GOT3 (cell line): ENCODE measurements at places on chromosomes 6 and 20.

- no peak for DNase-seq
Observed at GRCh38 chr6:29667158-29667557, 10.3 kb downstream of the MOG start.

DNA sequence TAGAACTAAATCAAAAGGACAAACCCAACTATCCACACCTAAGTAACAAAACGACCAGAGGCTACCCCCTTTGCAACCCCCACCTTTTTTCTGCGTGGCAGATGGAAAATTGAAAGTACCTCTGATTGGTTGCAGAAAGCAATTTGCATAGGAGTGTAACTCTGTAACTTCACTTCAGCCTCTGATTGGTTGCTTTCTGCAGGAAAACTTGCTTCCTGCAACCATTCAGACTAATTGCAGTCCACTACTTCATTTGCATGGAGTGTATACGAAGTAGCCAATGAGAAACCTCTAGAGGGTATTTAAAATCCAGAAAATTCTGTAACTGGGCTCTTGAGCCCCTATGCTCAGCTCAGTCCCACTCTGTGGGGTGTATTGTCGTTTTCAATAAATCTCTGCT, 129.1 kb upstream of the OLIG3 start:
- DNase-seq, result no peak

DNA sequence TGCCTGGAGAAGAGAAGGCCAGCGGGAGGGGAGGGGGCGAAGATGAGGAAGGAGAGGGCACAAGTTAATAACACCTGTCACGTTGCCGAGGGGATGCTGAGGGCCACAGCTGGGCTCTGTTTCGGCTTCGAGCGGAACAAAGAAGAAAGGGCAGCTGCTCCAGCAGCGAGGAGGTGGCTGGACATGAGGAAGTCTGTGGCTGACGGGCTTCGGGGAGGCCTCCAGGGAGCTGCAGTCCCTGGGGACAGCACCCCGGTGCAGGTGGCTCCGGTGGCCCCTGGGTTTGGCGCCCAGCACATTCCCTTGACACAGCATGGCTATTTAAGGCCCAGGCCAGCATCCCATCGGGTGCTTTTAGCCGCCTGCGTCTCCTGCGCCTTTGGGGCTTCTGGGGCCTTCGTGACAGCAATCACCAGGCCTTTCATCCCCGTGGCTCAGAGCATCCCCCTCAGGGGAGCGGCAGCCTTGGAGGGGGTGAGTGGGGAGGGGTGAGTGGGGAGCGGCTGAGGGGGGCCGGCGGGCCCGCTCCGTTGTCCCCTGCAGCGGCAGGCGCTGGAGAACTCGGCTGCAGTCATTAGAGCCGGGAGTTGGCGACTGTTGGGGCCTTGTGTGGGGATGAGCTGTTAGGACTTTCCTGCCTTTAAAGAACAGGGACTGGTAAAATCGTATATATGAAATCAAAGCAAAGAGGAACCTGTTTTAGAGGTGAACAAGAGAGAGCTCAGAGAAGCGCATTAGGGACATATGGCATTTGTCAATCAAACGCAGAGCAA, 99.0 kb downstream of the TMEM242 start:
- no peak for DNase-seq

GRCh38 chr6:133630651-133631050, 258.3 kb upstream of the TCF21 start:
- no peak for DNase-seq

- DNase-seq, result peak; percentile 55
Observed at GRCh38 chr20:58790454-58790853, 60.2 kb downstream of the GNAS-AS1 start.

- DNase-seq, result no peak
Observed at GRCh38 chr20:50120935-50121693, 8.2 kb upstream of the UBE2V1 start.

DNA sequence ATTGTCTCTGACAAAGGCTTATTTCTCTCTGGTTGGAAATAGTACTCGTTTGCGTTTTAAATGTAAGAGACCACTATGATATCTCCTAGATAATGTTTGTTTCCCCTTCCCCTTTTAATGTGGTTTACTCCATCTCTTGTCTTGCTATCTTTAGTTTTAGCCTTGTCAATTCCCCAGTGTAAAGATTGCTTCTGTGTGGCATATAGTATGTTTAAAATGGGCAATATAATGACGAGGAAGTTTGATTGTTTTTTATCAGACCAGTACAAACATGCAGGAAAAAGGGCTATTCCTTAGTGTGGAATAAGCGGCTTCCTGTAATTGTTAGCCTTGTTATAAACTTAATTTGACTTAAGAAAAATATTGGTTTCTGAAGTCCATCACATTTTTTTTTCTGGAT, 3.1 kb downstream of the QKI start:
- no peak for DNase-seq

GRCh38 chr6:149079911-149080491, 237.5 kb upstream of the TAB2 start:
- no peak for DNase-seq

DNA sequence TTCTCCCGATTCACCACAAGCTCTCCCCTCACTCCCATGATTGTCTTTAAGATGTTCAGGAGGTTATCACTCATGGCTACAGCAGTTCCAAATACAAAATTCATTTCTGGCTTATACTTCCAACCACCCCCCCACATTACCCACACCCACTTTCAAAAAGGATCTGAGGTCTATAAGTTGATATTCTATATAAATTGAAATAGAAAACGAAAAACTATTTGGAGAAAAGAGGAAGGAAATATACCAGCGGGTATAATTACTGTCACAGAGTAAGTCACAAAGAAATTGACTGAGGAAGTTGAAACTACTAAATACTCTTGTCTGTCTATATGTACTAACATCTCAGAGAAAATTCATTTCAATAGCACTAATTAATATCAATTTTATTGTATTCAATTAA, 112.7 kb upstream of the TNFAIP3 start:
- no peak for DNase-seq

DNA sequence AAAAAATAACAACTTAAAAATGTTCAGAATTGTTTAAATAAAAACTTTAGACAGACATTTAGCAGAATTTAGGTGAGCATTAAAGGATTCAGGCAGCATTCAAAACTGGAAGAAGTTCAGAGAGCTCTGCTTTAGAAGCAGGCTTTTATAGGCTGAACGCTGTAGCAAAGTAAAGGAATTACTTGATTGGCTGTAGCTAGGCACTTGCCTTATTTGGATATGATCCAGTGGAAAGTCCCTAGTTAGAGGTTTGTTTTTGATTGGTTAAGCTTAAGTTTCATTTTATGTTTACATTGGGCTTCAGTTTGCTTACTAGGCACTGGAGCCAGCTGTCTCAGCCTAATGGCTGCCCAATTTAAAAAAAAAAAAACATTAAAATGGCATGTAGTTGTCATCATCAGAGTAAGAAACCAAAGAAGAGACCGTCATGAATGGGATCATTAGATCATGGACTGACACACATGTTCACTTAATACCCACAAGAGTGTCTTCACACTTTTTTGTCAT, 65.1 kb downstream of the CBFA2T2 start:
- DNase-seq, result no peak

GRCh38 chr6:84763886-84764331, 489 bp downstream of the TBX18 start:
- no peak for DNase-seq

- no peak for DNase-seq
Observed at GRCh38 chr6:74638412-74638811, 567.4 kb downstream of the COL12A1 start.

DNA sequence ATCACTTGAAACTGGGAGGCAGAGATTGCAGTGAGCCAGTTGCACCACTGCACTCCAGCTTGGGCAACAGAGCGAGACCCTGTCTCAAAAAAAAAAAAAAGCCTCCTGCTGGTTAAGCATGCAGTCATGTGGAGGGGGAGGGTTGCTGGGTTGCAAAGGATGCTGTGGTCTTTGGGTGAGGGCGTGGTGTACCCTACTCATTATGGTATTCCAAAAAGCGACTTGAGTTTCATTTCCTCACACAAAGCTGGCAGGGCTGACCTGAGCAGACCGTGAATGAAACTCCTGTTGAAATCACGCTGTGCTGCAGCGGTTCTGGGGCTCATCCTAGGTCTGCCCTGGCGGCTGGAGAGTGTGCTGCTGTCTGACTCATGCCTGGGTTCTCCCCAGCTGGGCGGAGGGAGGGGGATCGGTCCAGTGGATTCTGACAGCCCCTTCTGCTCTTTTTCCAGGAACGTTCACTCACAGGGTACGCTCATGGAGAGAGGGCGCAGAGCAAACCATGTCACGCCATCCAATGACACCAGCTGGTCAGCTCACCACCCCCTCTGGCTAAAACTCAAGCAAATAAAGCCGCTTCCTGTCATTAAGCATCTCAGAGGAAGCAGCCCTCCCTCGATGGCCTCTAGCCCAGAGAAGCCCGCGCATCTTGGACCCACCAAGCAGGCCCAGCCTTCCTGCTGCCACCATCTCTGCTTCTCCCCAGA, 166.2 kb downstream of the SCML4 start:
- peak; percentile 18 for DNase-seq

- no peak for DNase-seq
Observed at GRCh38 chr6:6596529-6597328, 8.2 kb downstream of the LY86 start.

DNA sequence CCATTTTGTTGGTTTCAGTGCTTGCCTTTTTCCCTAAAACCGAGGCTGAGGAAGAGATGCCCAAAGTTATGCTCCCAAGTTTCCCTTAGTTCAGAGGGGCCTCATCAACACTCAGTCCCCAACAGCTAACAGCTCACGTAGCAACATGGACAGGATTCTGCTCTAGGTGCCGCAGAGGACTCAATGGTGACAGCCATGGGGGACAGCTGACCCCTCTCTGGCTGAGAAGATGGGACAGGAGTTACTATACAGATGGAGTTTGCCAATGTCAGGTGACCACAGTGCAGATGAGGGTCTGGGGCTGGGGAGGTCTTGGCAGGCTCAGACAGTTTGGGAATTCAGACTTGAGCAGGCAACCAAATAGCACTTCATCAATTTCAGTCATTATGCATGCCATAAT, 67.3 kb downstream of the NPEPL1 start:
- no peak for DNase-seq

DNA sequence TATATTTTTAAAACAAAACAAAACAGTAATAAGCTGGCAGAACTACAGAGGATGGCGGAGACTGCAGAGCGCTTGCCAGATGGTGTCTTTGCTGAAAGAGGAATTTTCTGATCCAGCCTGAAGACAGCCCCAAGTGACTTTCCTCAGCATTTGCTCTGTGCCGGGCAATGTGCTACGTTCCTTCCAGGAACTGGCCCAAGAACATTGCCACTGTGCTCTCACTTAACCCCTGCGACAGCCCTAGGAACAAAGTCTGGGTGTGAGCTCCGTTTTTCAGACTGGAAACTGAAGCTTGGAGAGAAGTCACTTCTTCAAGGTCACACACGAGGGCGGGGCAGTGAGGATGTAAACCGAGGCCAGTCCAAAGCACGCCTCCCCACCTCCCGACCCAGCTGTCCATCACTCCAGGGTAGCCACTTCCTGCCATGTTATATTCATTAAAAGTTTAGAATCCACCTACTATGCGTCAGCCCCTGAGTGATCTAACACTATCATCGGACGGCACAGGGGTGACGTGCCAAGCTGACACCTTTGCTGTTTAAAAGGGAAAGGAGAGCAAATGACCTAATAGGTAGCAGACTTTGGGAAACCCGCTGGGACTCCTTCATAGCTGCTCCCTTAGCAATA, 22.3 kb upstream of the BMP7 start:
- DNase-seq, result no peak

DNA sequence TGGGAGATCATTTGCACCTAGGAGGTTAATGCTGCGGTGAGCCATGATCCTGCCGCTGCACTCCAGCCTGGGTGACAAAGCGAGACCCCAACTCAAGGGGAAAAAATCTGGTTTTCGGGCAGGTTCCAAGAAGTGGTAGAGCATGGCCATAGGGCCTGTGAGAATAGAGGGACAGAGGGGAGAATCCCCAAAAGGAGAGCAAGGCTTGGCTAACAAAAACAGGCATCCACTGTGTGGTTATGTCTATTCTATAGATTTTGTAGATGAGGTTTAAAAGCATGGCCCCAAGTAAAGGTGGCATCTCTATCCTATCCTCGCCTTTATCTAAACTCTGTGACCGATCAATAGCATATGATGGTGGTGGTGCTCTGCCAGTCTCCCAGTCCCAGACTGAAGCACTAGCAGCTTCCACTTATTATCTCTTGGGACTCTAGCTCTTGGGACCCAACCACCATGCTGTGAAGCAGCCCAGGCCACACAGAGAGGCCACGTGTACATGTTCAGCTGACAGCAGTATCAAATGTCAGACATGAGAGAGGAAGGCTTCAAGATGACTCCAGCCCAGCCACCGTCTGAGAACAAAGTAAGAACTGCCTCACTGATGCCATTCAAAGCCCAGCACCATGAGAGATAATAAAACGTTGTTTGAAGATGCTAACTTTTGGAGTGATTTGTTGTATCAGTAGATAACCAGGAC, 27.7 kb downstream of the EIF2S2 start:
- DNase-seq, result no peak

DNA sequence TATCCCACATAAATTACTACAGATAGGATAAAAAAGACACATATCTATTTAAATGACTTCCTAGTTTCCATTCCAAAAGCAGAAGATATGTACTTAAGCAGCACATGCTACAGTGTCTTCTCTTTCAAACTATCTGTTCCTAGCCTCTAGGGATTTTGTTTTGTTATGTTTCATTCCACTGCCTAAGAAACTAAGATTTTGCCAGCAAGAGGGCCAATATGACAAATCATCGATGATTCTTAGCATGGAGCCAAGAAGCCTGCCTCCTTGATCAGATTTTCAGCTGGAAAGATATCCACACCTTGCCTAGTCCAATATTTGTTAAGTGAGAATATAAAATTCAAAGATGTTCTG, 7.0 kb downstream of the SNX5 start:
- no peak for DNase-seq

GRCh38 chr20:57474816-57475215, 50.1 kb downstream of the CTCFL start:
- DNase-seq, result no peak
